ENCODE measurements at places on chromosomes 16 and 17.

GRCh38 chr17:76797241-76797840, 59.4 kb downstream of the MFSD11 start:
- DNase-seq = no peak

GRCh38 chr16:19881028-19881427, 3.6 kb downstream of the GPRC5B start:
- no peak for DNase-seq

GRCh38 chr16:58906981-58907715, 173.0 kb upstream of the GOT2 start:
- no peak for DNase-seq

DNA sequence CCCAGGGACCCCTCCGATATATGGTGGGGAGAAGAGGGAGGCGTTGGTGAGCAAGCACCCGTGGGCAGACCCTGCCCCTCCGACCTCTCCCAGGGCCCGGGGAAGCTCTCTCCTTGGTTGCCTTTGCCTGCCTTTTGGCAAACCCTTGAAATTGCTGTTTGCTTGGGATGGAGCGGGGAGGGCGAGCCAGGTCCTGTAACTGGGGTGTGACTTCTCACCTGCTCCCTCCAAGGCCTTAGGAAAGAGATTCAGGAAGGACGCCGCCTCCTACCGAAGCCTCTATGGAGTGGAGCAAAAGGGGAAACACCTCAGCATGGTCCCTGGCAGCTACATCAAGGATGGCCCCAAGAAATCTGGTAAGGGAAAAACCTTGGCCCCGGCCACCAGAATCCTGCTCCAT, 4.6 kb downstream of the C16orf78 start:
- no peak for DNase-seq

- no peak for DNase-seq
These were observed 25.1 kb downstream of the MARF1 start for GRCh38 chr16:15617901-15618300.

GRCh38 chr17:17736205-17737183, 55.2 kb downstream of the RAI1 start:
- no peak for DNase-seq

- no peak for DNase-seq
These were observed 3.7 kb downstream of the TXNDC11 start for GRCh38 chr16:11738742-11739544.

DNA sequence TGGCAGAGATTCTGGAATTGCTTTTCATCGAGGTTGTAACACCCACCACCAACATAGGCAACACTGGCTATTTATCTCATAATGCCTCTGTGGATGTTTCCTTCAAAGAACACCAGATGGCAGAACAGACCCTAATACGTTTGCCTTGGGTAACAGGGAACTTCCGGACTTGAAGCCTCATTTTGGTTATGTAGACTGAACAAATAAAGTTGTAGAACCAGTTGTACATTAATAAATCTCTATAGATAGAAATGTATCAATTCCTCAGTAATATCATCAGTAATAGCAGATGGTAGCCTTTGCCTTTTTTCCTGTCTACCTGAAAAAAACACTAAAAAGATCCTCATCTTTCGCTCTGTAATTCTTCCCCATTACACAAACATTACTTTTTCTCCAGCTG, 25.9 kb upstream of the APOH start:
- DNase-seq = peak; percentile 28

GRCh38 chr17:64472564-64472963, 23.6 kb downstream of the MILR1 start:
- DNase-seq = no peak

GRCh38 chr16:47625115-47625567, 164.0 kb downstream of the PHKB start:
- no peak for DNase-seq

- DNase-seq = no peak
These were observed 103.8 kb downstream of the RAB11FIP4 start for GRCh38 chr17:31495022-31495885.

- DNase-seq = no peak
These were observed 53.9 kb upstream of the ERCC4 start for GRCh38 chr16:13866073-13866472.

DNA sequence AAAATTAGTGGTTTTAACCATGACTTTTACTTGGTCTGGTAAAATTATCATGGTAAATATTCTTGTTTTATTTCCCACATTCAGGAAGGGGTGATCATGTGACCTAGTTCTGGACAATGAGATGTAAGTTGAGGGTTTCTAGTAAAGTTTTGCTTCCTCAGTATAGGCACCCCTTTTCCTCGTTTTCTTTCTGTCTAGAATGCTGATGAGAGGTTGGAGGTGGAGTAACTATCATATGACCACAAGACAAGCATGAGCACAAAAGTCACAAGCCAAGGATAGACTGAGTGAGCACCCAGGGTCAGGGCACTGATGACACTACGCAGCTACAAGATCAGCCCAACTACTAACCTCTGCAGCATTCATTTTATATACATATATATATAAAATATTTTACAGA, 53.9 kb downstream of the MYO1D start:
- DNase-seq = no peak

- DNase-seq = no peak
These were observed 141.5 kb downstream of the TRIM37 start for GRCh38 chr17:58965221-58965620.

DNA sequence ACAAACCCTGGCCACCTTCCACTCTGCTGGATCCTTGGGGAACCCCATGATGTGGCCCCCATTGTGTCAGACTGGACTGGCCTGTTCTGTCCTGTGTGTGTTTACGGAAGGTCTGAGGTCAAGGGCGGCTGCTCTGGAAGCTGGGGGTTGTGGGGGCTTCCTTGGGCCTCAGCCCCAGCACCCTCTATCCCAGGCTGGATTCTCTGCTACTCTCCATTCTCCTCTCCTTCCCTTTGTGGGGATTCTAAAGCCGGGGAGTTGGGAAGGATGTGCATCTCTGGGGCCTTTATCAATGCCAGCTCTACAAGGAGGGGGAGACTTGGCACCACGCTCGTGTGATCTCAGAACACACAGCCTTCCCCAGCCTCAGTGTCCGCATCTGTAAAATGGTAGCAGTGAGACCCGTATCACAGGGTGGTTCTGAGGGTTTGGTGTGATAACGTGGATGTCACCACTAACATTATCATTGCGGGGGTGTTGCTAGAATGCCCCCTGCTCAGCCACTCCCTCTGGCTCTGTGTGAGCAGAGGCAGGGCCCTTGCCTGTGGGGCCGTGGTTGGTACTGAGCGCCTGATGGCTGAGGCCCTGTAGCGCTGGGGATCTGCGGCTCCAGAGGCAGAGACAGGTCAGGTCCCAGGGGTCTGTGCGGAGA, 18.1 kb downstream of the ADGRG1 start:
- no peak for DNase-seq

GRCh38 chr16:75304521-75305363, 53.3 kb upstream of the BCAR1 start:
- DNase-seq = peak; percentile 78

- DNase-seq = no peak
These were observed 27.2 kb upstream of the STAC2 start for GRCh38 chr17:39252788-39253460.

- no peak for DNase-seq
These were observed 2.6 kb upstream of the KRTAP9-2 start for GRCh38 chr17:41223821-41224220.

DNA sequence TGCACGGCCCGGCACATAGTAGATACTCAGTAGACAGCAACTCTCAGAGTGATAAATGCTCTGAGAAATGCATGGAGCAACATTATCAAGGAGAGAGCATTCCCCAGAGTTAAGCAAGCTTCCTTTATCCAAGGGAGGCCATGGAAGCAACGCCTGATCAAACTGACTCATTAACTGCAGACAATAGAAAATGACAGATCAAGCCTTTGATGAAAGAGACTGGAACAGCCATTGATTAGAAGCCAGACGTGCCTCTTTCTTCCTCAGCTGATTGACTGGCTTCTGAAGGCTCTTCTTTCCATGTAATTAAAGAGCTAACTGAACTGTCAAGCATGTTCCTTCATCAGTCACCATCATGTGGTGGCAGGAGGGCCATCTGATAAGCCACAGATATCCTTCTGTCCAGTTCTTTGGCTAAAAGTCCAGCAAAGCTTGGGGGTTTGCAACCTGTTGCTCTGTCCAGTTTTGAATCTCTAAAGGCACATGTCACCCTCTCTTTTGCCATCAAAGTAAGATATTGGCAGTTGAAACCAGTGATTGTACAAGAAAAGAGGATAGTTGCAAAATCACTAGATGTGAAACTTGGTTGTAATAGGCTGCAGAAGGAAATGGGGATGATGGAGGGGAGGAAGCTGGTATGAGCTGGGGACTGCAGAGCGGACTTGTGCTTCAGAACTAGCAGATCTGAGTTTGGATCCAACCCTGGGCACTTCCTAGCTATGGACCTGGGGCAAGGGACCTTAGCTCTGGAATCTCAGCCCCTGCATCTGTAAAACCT, 188.0 kb downstream of the HAPSTR1 start:
- DNase-seq = no peak

GRCh38 chr16:78871241-78871640, 729.3 kb downstream of the MAF start:
- no peak for DNase-seq

DNA sequence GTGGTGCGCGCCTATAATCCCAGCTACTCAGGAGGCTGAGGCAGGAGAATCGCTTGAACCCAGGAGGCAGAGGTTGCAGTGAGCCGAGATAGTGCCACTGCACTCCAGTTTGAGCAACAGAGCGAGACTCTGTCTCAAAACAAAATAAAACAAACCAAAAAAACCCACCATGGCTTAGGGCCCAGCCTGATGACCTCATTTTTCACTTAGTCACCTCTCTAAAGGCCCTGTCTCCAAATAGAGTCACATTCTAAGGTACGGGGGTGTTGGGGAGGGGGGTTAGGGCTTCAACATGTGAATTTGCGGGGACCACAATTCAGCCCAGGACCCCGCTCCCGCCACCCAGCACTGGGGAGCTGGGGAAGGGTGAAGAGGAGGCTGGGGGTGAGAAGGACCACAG, 1.4 kb upstream of the STH start:
- no peak for DNase-seq

- DNase-seq = no peak
These were observed 17.6 kb downstream of the CLUAP1 start for GRCh38 chr16:3518292-3518985.

- no peak for DNase-seq
These were observed 2.6 kb downstream of the HNF1B start for GRCh38 chr17:37742116-37742761.

- no peak for DNase-seq
These were observed 27.4 kb upstream of the KDM6B start for GRCh38 chr17:7806587-7806986.

DNA sequence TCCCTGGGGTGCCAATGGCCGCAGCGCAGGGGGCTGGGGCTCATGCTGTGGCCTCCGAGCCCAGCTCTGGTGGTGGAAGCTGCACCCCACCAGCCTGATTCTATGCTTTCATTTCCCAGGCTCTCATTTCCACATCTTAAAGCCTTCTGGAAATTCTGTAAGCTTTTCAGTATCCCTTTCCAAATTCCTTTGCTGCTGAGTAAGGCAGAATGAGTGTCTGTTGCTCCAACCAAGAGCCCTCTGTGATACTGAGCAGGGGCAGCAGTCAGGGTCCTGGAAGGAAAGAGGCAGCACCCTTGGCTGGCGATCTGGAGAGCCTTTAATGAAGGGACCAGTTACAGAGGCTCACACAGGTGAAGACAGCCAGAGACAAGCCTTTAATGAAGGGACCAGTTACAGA, 79.5 kb upstream of the FOXF1 start:
- no peak for DNase-seq

- DNase-seq = no peak
These were observed 33.3 kb downstream of the CIBAR2 start for GRCh38 chr16:85078952-85079351.

- DNase-seq = peak; percentile 83
These were observed 956 bp upstream of the CHD3 start for GRCh38 chr17:7887482-7888183.

DNA sequence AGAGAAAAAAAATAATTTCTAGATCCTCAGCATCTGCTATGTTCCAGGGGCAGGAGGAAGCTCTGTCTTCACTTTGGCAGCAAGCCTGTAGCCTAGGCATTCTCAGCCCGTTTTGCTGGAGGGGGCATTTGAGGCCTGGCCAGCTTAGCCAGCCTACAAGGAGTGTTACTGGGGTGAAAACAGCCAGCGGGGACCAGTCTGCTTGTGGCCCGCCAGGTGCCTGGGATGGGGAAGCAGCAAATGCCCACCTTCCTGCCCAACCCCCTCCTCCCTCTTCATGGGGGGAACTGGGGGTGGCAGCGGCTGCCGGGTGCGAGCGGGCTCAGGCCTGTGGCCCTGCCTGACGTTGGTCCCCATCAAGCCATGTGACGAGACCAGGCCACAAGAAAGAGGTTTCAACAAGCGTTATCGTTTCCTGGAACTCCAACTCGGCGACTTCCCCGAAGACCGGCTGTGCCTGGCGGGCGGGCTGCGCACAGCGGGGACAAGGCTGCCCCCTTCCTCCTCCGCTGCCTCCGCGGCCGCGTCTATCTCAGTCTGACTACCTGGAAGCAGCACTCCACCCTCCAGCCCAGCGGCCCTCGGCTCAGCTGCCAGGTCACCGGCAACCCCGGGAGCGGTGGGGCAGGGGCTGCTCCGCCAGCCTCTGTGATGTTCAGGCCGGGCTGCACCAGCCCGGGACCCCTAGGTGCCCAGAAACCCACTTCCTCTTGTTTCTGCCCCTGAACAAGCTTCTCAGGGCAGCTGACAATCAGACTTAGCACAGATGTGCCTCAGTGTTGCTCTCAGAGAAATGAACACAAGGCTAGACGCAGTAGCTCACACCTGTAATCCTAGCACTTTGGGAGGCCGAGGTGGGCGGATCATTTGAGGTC, 22.9 kb downstream of the SOCS1 start:
- no peak for DNase-seq

DNA sequence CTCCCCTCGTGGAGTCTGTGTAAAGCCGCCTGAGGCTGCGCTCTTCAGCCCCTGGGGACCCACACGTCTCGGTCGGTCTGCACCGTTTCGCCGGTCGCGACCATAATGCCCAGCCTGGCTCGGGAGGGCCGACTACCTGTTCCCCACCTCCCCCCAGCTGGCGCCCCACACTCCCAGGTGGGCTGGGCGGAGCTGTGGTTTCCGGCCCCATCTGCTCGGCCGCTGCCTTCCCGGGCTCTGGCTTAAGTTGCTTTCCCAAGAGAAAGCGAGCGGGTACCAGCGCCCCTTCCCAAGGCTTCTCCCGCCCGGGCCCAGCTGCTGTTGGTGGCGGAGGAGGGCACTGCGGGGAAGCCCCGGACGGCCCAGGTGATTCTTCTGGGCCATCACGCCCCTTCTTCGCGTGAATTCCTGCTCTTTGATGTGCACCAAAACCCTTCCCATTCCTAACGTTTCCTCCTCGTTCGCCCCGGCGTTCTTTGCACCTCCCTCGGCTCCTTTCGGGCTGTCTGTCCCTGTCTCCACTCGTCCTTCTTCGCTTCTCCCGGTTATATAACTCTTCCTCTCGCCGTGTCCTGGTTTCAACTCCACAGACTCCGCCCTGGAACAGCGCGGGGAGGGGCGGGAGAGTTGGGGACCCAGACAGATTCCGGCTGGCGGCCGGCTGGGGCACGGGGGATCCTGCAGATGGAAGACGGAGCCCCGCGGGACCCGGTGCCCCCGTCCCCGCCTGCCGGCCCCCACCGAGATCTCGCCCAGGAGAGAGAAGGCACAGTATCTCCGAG, 2.0 kb downstream of the KDM6B start:
- no peak for DNase-seq
